ENCODE measurements at places on chromosomes 3 and 15.

- DNase-seq, result no peak
Measured at GRCh38 chr15:66135664-66136063, 117.9 kb downstream of the MEGF11 start.

DNA sequence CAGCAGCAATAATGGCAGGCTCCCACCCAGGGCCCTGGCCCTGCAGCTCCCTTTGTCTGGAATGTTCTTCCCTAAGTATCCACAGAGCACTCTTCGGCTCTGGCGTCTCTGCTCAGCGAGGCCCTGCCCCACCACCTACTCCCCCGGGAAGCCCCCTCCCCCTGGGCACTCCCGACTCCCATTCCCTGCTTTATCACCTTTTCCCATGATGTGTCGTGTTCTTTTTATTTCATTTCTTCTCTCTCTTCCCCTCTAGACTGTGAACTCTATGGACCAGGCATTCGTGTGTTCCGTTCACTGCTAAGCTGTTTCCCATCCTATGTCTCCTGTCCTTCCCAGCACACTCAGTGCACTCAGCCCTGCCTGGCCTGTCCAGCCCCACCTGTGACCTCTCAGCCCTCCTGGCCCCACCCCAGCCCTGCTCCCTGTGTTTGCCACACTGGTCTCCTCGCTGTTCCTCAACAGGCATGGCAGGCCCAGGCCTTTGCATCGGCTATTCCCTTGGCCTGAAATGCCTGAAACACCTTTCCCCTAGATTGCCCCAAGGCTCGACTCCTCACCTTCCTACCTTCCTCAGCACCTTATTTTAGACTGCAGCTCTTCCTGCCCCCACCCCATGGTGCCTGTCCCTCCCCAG, 107.4 kb downstream of the TPRA1 start:
- no peak for DNase-seq

- no peak for DNase-seq
Measured at GRCh38 chr3:102525624-102526023, 90.8 kb downstream of the ZPLD1 start.

GRCh38 chr15:89693091-89693490, 2.5 kb downstream of the WDR93 start:
- DNase-seq, result no peak

DNA sequence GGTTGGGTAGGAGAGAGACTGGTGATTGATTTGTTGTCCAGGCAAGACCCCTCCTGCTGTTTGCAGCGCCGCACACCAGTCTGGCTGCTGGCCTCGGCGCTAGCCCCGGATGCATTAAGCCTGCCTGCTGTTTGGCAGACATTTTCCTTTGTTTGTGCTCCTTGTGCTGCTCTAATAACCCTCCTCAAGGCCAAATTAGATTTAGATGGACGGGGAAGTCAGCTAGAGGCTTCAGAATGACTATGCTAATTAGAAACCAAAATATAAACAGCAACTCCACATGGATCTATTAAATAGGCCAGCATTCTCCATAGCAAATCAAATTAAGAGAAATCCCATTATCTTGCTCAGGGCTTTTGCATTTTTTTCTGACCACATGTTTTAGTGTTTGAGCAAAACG, 445.2 kb downstream of the SQOR start:
- no peak for DNase-seq

DNA sequence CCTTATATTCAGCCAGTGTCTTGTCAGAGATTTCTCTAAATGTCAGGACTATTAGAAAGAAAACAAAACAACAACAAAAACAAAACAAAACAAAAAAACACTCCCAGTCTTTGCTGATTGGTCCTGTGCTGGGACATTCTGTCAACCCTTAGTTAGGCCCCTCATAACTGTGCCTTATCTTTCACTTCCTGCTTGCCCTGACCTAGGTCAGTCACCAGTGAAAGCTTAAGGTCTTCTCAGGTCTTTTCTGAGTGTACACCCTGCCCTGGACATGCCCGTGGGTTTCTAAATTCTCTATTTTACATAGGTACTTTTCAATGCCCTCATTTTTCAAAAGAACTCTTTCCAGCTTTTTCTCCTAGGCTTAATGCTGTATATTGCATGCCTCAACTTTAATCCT, 454.1 kb downstream of the GRM7 start:
- DNase-seq, result no peak

DNA sequence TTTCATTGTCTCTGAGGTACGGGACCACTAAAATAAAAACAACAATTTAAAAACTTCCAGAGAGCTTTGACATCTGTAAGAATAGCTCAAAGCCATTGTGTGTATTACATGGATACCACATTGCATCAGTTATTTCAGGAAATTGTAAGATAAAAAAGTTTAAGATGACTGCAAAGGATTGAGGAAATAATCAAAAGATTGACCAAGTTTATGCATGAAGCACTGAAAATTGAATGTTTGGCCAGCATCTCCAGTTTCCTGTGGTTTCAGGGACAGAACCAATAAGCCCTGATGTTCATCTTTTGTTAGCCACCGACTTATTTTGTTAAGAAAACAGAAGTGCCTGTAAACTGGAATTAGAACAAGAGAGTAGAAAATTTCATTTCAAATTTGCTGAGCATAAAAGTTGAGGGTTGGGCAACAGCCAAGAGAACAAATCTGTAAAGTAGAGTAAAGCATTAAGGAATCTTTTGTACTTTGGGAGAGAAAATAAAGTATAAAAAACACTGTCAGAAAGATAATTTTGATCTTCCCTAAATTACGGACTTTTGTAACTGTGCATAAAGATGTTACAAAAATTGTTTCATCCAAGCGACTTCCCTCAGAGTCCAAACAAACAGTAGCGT, 211.5 kb upstream of the P2RY1 start:
- no peak for DNase-seq

DNA sequence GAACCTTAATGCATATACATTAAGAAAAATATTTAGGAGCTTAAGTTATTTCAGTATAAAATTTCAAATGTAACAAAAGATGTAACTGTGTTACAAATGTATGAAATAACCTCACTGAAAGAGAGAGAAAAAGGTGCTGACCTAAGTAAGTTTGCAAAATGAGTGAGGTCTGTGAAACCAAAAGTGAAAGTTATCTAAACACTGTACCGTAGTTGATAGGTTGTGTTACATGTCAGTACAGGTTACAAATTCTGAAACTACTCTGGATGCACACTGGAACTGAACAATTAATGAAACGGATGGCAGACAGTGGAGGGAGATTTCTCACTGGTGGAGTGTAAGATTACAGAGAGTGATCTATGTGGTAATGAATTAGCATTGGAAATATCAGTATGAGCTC, 420.7 kb downstream of the ZNF385D start:
- peak; percentile 18 for DNase-seq

DNA sequence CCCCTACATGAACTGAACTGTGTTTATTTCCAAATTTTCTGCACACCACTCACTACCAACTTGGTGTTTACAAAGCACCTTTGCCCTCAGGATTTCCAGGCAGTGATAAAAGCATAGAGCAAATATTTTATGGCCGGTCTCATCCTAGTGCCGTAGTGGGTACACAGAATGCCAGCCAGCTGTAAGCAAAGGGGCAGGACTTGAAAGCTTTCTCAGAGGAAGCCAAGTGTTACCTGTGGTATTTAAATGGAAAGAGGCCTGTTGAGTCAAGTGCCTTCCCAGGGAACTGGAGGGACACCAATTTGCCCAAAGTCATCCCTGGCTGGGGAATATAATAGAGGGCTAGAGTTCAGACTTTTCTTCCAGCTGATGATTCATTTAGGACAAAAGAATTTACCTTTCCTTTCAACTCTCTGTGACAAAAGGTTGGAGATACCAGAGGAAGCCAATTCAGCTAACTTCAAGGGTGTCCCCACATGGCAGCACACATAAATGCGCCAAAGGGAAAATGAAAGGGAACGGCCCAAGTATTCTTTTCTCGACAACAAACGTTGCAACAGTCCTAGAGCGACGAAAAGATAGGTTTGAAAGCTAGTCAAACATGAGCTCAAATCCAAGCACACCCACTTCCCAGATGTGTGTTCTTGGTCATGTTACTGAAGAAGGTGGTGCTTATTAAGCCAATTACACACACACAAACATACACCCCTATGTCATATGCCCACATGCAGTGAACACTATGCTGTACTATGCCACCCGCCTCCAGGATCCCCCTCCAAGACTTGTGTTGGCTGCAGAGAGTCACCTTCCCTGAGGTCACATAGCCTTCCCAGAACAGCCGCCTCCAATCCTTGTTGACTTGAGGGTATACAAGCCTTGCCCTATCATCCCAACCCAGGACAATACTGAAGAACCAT, 27.7 kb downstream of the MAGI1 start:
- DNase-seq, result no peak

All from CD4-positive, alpha-beta T cell treated with Interleukin-17A for 1 hour (primary cell).